Type B pancreatic cell (in vitro differentiated cells): ENCODE measurements at places on chromosomes 4 and X.

- no peak for DNase-seq
These were observed 58.8 kb downstream of the RHOH start for GRCh38 chr4:40255393-40256281.

GRCh38 chr4:127251423-127251822, 381.3 kb upstream of the INTU start:
- DNase-seq: no peak

GRCh38 chrX:3940000-3940610, 226.7 kb upstream of the PRKX start:
- no peak for DNase-seq

- DNase-seq: no peak
These were observed 128.5 kb downstream of the PRSS12 start for GRCh38 chr4:118224243-118224829.

- no peak for DNase-seq
These were observed 127.4 kb downstream of the ANAPC10 start for GRCh38 chr4:144970597-144970996.

DNA sequence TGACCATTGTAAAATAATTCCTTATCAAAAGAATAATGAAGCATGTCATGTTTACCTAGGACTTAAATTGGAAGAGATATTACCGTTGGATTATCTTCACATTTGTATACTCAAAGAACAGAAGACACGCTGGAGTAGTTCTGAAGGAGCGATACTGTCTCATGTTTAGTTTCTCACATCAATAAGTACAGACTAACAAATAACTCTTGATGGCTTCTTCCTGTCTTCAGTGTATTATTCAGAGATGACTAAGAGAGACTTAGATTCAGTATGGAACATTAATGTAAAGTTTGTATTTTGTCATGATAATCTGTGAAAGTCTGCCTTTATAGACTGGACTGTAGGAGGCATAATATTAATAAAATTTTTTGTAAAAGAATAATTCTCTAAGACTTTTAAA, 72.7 kb downstream of the SPRY1 start:
- no peak for DNase-seq

DNA sequence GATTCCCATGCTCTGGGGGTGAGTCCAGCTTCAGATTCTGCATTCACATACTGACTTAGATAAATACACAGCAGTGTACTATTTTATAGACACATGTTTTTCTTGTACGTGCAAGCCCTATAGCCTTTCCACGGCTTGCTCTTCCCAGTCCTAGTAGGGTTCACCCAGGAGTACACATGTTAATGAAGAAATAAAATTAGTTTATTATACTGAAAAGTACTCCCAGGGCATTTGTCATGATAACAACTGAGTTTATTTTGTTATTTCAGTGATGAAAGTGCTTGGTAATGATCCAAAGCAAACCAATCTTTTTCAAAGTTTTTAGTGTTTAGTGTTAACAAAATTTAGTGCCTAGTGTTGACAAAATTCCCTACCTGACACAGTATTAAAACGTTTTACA, 21.3 kb downstream of the MAPK10 start:
- no peak for DNase-seq

- no peak for DNase-seq
These were observed 77.3 kb upstream of the NOCT start for GRCh38 chr4:138938366-138938690.

DNA sequence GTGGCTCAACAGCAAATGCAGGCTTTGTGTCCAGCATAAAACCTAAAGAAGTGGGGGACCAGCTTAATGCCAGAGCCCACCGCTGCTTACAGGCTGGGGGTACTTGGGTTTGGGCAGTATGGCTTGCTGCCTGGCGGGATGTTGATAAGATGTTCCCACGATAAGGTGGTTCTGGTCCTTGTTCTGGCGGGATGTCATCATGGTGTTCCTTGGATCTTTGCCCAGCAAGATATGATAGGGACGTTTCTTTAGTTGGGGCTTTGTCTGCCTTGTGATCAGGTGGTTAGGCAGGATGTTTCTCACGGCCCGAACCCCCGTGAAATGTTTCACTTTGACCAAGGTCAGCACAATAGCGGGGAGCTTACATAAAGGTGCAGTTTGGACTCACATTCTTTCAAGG, 35.3 kb downstream of the PNPLA4 start:
- DNase-seq: no peak

GRCh38 chr4:8072235-8072968, 86.2 kb downstream of the ABLIM2 start:
- no peak for DNase-seq

- DNase-seq: no peak
These were observed 65.0 kb downstream of the ATXN3L start for GRCh38 chrX:13254870-13255269.

GRCh38 chr4:140092094-140092851, 61.7 kb downstream of the MAML3 start:
- DNase-seq: no peak

GRCh38 chrX:71106427-71106826, at the start of gene CXorf65:
CXorf65 (minus strand) TSS chrX:71106740; CDS start chrX:71106556, 184 bp downstream.
- DNase-seq: no peak

- DNase-seq: peak; percentile 70
These were observed 220.3 kb upstream of the CXCL13 start for GRCh38 chr4:77385124-77385969.

DNA sequence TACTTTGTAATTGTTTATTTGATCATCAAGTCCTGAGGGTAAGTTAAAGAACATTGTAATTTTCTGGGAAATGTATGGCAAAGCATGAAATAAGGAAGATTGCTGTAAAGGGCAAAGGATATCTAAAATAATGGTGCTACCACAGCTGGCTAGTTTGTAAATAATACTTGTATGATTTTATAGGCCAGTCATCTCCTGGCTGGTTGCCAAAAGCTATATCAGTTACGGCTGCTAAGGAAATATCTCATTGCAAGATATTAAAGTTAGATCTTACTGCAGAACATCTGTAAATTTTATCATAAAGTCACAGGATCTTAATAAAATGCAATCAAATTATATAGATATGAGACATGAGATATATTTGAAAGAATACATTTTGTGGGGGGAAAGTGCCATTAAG, 150.8 kb upstream of the CXCL13 start:
- no peak for DNase-seq

- no peak for DNase-seq
These were observed 3.1 kb downstream of the PRKG2 start for GRCh38 chr4:81211956-81212355.

- DNase-seq: no peak
These were observed 24.0 kb downstream of the RCHY1 start for GRCh38 chr4:75490155-75490554.

- DNase-seq: no peak
These were observed at the start of gene HMX1 for GRCh38 chr4:8871417-8872401. HMX1 (minus strand) TSS chr4:8871839; CDS start chr4:8871614, 225 bp downstream.

GRCh38 chrX:72001906-72002305, 91.3 kb downstream of the NHSL2 start:
- DNase-seq: no peak

- no peak for DNase-seq
These were observed 299.0 kb upstream of the MAGEC2 start for GRCh38 chrX:142503967-142504643.

GRCh38 chr4:13546142-13546940, 2.0 kb upstream of the NKX3-2 start:
- no peak for DNase-seq

- DNase-seq: no peak
These were observed 84.2 kb upstream of the KCTD8 start for GRCh38 chr4:44532851-44533250.

GRCh38 chr4:153929675-153930074, 140.8 kb upstream of the SFRP2 start:
- no peak for DNase-seq

GRCh38 chr4:6768539-6768905, 14.0 kb upstream of the KIAA0232 start:
- DNase-seq: no peak

- DNase-seq: no peak
These were observed 422.6 kb upstream of the TENM3 start for GRCh38 chr4:181820553-181820952.

- no peak for DNase-seq
These were observed 191.0 kb downstream of the SLC7A11 start for GRCh38 chr4:138051157-138051556.

DNA sequence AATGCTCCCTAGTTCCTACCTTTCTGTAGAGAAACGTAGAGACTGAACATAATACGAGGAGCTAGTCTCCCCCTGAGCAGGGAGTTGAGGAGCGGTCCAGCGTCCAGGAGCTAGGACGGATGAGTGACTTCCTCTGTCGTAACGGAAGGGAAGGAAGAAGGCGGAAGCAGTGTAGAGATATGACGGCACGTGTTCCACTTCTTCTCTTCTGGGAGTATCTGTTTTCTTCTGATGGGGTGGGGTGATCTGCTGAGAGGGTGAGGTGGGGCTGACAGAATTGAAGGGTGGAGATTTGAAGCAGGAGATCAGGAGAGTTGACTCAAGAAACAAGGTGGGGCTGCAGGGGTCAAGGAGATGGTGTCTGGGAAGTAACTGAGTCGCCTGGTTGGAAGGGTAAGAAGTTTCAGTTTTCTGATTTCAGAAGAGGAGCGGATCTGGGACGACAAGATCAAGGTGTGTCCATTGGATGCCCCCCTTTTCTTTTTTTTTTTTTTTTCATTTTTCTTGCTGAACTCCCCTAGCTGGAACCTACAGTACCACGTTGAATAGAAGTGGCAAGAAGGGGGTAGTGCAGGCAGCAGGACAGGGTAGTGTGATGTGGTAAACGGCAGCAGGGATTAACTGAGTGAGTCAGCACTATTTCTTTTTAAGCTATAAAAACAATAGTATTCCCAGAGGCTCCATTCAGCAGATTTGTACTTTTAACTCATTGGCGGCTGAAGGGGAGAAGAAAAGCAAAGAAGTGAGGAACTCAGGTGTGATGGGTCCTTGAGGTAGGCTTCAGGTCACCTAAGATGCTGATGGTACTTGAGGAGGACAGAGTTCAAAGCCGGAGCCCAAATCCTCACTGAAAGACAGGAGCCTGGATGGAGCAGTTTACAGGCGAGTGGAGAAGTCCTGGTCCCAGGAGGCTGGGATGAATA, 50.8 kb upstream of the SETD7 start:
- DNase-seq: no peak

GRCh38 chr4:132227151-132227856, 921.8 kb upstream of the PCDH10 start:
- DNase-seq: no peak

DNA sequence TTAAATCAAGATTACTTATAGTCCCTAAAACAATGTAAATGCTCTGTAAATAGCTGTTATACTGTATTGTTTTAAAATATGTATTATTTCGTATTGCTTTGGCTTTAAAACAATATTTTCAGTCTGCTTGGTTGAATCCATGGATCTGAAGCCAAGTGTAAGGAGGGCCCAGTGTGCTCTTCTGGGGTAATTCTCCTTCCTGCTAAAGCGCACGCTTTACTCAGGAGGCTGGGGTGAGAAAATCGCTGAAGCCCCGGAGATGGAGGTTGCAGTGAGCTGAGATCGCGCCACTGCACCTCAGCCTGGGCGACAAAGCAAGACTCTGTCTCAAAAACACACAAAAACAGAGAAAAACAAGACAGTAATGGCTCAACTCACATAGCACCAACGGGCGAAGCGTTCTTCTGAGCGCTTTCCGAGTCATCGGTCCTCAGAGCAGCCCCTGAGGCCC, 391 bp upstream of the IDUA start:
- DNase-seq: no peak

DNA sequence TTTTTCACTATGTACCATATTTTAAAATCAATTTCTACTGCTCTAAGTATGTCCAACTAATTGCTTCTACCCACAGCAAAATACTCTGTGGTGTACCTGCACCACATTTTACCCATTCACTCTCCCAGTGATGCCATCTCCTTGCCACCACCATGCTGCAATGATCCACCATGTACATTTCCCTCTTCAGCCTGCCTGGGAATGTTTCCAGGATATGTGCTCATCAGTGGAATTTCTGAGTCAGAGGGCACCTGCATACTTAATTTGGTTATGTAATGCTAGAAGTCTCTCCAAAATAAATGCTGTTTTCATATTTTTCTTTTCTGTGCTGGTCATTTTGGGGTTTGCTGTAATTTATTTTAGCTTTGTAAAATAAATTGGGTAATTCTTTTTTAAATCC, 33.2 kb upstream of the OCIAD2 start:
- no peak for DNase-seq

DNA sequence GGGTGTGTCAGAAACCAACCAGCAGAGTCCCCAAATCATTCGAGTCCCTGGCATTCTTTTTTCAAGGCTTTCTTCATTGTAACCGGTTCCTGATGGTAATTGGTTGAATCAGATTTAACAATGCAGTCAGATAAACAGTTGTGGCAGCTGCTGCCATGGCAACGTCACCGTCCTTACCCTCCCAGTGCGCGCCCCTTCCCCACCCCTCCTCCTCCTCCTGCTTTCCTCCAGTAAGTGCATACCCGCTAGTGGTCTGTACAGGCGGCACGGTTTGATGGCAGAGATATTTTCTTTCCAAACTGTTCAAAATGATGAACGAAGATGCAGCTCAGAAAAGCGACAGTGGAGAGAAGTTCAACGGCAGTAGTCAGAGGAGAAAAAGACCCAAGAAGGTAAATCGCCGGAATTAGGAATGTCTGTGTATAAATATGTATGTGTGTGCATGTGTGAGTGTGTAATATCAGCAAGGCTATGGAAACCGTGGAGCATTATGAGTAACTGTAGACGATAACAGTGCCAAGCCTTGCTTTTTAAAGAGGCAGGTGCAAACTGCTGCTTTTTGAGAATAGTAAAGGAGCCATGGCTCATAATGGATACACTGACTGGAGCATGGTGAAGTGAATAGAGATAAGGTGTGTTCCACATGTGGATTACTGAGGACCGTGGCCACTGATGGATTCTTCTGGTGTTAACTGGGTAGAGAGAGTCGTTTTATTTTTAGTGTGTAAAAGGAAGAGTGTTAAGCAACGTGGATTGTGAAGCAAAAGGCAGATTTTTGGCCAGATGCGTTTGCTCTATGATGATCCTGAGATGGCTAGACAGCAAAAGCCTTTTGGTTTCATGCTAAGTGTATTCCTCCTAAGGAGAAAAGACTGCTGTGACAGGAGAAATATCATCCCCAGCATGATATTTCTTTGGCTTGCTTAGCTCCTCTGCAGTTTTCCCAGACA, at the start of gene ANK2:
ANK2 (plus strand) TSS at position 233 of the 950 bp plus-strand sequence; CDS start at position 309, 76 bp downstream.
- DNase-seq: no peak

DNA sequence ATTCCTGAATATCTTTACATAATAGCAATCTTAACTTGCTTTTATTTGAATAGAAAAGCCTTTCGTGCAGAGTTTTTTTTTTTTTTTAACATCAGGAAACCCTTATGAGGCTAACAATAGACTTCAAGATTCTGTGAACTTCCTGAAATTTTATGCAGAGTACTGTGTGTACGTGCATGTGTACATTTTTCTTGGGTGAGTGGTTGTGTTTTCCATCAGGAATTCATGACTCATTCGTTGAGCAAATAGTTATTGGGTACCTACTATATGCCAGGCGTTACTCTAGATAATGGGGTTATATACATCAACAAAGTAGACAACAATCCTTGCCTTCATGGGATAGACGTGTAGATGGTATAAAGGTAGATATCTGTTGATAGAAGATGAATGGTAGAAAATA, 59.1 kb downstream of the MRPL1 start:
- DNase-seq: no peak

- no peak for DNase-seq
These were observed 1067.7 kb upstream of the PABPC4L start for GRCh38 chr4:135269125-135269890.
